ENCODE measurements at places on chromosomes 7 and 10.

DNA sequence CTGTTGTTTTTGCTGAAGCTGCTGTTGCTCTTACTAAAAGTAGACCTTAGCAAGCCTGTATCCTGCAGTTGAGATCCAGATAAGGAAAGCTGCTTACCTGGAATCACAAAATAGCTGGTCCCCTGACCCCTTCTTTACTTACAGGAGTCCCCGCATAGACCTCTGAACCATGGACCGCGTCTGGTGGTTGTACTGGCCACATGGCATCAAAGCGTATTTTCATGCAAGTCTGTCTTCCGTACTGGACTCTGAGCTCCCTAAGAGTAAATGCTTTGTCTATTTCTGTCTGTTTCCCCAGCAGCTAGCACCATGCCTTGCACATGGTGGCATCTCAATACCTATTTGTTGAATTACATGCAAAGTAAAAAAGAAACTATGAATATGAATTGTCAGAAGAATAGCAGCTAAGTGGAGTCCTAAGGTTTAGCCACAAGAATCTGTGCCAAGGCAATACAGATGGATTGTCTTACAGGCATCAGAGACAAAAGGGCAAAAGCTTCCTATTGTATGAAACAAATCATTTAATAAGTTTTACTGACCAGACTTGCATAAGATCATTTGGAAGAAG lies 159.2 kb downstream of the PAXIP1 start:
- DNase-seq: no peak

GRCh38 chr7:80923211-80923612 lies 4.4 kb upstream of the SEMA3C start:
- DNase-seq: no peak

DNA sequence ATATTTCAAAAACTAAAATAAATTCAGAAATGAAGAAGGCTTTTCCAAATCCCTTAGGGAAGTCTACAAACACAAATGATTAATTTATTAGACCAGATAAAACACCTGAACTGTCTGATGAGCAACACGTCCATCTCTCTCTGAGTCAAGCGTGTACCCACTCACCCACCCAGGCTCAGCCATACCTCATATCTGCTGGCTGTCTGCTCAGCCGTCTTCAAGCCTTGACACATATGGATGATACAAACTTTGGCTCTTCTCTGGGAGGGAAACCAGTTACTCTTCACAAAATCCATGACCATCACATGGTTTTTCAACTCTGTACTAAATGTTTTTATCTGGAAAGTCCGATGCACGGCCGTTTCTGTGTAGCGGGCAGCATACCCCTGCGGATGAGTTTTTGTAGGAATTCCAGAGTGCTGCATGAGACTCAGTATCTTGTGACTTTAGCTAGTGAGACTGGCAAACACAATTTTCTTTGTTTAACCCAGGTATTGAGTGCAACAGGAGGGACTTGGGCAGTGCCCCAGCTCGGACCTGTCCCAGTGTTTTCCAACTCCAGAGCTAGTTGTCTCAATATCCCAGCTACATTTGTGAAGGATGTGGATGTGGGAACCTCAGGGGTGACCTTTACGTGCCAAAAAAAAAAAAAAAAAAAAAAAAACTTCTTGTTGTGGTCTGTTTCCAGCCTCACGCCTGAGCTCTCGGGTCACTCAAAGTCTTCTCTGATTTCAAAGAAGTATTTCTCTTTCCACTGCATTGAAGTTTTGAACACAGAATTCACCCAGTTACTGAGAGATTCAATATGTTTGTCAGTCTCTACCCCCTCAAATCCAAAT lies at the start of gene C10orf90:
Gene C10orf90 (minus strand): TSS at position 638 of the 839 bp plus-strand sequence. CDS start 213 bp downstream, at position 425.
- no peak for DNase-seq

DNA sequence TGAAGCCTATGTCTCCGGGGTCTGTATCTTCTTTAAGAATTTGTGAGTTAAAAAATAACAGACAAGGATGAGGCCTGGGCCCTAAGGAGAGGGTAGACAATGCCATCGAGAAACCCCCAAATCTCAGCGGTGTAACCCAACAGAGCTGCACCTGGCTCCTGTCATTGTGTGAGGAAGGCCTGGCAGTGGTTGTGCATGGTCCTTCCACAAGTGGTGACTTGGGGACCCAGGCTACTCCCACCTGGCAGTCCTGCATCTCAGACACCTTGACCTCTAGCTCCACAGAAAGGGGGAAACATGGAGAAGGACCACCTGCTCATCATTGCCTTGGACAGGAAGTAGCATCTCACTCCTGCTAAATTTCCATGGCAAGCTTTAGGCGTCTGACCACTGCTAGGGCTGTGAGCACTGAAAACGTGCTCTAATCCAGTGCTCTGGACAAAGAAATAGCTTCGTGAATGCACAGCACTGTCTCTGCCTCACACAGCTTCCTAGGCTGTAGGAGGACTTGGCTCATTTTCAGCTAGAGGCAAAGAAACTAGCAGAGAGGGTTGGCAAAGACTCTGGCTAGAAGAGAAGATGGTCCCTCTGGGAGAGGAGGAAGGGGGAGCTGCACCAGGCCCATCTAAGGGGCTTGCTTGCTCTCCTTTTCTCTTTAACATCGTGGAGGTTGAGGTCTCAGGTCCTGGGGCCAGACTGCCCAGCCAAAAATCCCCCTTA lies 273.9 kb upstream of the ZMIZ1 start:
- no peak for DNase-seq

- DNase-seq: no peak
These were observed 72.3 kb upstream of the GATAD1 start for GRCh38 chr7:92375013-92375412.

GRCh38 chr7:4610768-4611467 lies 71.2 kb upstream of the FOXK1 start:
- peak; percentile 85 for DNase-seq

DNA sequence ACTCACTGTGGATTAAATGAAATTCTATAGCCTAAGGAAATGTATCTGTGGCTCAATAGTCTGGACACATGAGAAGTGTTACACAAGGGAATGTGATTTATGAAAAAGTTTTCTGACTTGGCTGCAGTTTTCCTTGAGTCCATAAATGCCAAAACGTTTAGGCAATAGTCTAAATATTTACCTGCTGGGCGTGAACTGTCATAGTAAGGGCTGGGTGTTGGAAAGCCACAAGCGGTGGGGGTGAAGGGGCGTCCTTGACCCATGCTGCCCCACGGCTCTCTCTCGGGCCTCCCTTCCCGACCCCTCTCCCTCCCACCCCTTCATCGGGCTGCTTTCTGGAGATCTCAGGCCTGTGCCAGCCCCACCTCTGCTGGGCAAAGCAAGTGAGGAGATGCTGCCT lies 223.7 kb downstream of the BUB3 start:
- DNase-seq: no peak

DNA sequence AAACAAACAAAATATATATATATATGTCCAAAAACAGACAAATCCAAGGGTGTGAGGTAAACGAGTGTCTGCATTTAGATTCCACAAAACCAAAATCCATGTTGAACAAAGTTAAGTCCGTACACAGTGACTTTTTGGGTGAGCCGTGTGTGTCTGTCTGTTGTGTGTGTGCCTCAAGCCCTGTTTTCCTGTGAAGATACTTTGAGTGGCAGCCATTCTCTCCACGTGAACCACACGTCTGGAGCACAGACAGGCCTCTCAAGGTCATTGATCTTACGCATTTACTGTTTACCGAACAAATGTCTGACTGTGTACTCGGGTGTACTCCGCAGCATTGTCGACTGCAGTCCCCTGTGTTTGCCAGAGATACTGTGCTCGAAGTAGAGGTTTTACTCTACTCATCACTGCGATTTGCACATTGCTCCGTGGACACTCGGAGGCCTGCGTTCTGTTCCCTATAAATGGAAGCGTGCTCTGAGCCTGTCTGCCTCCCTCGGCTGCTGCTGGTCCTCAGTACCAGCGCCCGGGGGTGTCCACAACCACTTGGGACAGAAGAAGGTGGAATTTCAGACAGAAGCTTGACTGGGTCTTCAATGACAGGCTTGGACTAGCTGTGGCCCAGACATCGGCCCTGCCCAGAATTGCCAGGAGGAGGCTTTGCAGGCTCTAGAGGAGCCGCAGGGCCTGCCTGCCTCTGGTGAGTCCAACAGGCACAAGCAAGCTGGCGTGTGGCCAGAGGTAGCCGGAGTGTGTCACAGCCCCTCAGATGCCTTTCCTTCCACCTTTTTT lies 22.1 kb downstream of the CYP17A1 start:
- DNase-seq: no peak

DNA sequence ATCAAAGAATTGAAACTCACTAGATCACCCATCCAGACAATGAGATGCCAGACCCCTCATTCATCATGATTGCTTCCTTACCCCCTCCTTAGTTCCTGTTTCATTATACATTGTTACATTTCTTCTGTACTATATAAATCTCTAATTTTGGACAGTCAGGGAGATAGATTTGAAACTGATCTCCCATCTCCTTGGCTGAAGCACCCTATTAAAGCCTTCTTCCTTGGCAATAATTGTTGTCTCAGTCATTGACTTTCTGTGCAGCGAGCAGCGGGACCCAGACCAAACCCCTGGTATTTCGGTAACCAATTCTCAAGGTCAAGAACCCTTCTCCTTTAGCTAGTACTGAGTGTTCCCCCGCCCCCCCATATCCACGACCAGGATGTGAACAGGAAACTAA lies 100.2 kb downstream of the ABLIM1 start:
- no peak for DNase-seq

DNA sequence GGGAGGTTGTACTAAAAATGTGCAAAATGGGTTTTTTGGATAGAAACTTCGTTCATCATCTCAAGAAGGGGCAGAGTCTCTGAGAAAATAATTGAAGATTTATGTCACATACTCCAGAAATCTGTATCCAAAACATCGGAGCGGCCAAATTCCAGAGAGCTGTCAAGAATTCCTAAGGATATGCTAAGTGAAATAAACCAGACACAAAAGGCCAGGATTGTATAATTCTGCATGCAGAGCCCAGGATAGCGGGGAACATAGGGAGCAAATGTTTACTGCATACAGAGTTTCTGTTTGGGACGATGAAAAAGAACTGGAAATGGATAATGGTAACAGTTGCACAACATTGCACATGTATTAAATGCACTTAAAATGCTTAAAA lies 224.2 kb upstream of the AUTS2 start:
- no peak for DNase-seq

- no peak for DNase-seq
These were observed 39.2 kb upstream of the SPOCK2 start for GRCh38 chr10:72127571-72127970.

DNA sequence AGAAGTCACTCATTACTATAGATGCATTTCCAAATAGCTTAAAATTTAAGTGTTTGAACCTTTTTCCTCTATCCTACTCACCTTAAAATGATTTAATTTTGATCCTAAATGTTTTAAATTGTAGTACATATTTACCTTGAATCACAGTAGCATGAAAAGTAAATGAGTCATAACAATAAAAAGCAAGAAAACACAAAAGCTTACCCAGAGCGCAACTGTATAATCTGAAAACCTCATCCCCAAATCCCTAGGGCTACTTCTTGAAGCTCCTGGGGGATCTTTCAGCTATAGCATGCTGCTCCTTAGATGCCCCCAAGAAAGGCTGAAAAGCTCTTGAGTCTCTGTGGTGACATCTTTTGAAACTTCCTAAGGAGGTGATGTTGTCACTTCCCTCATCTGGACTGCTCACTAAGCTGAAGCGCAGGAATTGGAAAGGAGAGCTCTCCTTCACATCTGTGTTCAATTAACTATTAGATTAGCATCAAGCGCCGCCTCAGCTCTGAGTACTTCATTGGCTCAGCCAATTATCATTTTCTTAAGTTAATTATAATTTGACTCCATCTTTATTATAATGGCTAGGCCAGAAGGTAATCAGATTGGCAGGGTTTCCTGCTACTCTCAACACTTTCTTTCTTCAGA lies 60.2 kb downstream of the SEMA3E start:
- DNase-seq: no peak

DNA sequence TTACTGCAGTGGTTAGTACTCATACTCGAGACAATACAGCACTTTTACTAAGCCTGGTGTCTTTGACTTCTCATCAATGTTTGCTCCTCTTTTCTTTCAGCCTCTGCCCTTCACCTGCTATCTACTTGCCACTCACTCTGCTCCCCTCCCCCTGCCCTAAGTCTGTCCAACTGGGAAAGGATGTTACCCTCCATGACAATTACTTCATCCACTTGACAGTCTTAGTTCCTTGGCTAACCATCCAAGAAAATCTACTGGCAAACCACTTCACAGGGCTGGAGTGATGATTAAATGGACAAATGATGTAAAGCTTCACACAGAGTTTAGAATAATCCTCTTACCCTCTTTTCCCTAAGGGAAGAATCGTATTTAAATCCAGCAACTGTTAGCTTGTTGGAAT lies 8.2 kb upstream of the DLD start:
- no peak for DNase-seq

DNA sequence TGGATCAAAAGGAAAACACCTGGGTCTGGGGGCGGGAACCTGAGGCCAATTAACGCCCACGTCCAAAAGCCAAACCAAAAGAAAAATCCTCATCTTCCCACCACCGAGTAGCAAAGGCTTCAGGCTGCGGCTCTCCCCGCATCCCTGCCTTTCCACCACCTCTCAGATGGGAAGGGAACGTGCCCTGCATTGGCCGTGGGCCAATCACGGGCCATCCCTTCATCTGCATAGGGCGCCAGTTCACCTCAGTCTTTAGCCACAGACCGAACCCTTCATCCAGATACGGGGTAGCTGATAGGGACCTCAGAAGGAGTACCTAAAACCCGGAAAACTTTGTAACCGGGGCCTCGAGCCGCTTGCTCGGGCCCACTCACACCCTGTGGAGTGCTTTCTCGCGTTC lies 626 bp downstream of the PRPF18 start:
- DNase-seq: peak; percentile 8

DNA sequence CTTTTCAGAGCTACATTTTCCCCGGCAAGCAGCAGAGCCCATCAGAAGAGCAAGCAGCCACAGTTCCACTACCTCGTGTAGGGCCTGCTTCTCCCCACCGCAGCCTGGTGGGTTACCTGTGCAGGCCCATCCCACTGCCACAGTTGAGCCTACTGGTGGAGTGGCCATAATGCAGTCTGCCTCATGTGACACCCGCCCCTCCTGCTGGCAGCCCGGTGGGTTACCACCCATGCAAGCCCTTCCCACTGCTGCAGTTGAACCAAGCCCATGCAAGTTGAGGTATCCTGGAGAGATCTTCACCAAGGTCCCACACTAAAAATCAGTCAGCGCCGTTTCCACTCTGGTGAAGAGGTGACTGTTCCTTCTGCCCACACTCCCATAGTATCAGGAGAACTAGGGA lies 32.1 kb upstream of the CNNM1 start:
- no peak for DNase-seq

DNA sequence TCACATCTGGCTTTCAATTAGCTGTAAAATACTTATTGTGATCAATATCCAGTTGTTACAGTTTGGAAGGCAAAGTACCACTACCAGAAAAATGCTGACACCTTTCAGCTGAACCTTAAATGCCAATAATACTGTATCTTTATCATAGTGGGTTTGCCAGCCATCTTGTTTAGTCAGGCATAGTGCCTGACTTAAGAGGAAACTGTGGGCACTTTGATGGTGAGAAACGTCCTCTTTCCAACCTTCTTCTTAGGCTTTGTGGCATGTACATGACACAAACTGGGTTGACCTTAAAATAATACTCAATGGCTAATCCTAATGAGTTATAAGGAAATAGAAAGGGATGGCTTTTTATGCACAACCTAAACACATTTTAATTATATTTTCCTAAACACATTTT lies 52.3 kb upstream of the PRR15 start:
- no peak for DNase-seq
